ENCODE measurements at places on chromosomes 16 and 17.

DNA sequence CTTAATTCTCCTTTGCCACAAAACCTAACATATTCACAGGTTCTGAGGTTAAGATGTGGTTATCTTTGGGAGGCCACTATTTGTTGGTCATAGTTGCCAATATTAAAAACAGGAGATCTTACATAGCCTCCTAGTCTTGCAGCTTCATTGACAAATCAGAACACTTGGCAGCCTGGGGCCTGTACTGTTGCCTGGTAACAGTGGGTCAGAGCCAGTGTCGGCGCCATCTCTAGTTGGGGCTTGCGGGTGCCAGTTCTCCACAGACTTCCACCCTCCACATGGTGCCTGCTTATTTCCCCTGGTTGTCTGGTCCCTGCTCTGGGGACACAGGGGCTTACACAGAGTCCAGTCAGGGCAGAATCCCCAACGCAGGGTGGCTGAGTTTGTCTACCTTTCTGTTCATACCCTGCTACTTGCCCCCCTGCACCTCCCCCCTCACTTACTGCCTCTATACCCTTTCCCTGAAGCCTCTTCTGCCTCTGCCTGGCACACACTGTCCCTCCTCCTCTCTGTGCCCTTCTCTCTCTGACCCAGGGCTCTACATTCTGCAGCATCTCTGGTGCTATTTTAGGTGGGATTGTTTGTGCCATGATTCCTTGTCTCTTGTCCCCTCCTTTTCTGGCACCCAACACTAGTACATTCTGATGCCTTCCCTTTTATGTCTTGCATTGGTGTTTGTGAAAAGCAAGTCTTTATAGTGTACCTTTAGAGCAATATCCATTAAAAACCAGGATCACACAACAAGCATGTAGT lies 13.4 kb downstream of the EPN2 start:
- no peak for DNase-seq

DNA sequence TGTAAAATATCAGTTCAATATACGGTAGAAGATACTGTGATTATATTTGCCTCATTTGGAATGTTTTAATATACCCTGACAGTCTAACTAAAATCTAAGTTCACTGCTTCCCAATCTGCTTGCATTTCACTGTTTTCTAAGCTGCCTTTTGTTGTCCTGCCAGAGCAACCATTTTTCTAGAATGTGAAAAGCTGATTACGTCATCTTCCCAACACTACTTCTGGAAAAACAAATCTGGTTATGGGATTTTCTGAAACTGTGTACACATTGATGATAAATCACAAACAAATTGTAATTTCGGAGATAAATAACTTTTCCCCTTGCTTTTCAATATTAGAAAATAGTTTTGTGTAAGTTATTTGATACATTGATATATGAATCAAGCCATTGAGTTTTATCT lies 1529.0 kb downstream of the CDH11 start:
- DNase-seq = no peak

DNA sequence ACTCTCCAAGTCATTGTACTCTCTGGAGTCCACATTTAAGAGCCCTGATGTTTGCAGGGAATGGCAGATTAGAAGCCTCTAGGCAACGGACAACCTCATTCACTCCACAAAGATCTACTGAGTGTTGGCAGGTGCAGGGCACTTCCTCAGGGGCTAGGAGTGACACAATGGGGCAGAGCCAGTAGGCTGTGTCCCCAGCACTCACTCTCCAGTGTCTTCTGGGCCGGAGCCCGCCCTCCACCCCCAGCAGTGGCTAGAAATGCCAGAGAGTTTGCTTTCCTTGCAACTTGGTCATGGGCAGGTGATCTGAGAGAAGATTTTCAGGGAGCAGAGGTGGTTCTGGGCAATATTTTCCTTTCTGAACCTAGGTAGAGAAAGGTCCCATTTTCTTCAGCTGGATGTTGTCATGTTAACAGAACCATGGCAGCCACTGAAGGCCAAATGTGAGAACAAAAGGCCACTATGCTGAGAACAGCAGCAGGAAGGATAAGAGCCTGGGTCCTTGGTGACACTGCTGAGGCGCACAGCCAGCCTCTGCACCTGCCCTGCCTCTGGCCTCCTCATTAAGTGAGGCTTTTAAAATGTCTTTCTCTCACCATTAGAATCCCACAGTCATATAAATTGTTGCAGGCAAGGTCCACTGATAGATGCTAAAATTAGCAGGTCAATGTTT lies 96.2 kb downstream of the USP31 start:
- DNase-seq = no peak

DNA sequence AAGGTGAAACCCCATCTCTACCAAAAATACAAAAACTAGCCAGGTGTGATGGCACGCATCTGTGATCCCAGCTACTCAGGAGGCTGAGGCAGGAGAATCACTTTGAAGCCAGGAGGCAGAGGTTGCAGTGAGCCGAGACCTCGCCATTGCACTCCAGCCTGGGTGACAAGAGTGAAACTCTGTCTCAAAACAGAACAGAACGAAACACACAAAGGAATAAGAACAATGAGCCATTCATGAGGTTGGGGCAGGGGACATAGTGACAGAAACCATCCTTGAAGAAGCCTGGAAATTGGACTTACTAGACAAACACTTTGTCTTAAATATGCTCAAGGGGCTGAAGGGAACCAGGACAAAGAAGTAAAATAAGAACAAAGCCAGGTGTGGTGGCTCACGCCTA lies 39.4 kb downstream of the WDR45B start:
- no peak for DNase-seq

DNA sequence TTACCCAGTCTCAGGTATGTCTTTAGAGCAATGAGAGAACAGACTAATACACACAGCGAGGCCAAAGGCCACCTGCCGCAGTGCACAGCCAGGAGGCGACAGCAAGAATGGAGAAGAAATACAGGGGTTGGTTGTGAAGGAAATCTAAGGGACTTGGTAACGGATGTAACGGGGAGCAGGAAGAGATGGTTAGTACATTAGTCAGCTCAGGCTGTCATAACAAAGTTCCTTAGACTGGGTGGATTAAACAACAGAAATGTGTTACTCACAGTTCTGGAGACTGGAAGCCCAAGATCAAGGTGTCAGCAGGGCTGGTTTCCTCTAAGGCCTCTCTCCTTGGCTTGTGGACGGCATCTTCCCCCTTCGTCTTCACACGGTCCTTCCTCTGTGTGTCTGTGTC lies 47.1 kb downstream of the TVP23C start:
- DNase-seq = no peak

DNA sequence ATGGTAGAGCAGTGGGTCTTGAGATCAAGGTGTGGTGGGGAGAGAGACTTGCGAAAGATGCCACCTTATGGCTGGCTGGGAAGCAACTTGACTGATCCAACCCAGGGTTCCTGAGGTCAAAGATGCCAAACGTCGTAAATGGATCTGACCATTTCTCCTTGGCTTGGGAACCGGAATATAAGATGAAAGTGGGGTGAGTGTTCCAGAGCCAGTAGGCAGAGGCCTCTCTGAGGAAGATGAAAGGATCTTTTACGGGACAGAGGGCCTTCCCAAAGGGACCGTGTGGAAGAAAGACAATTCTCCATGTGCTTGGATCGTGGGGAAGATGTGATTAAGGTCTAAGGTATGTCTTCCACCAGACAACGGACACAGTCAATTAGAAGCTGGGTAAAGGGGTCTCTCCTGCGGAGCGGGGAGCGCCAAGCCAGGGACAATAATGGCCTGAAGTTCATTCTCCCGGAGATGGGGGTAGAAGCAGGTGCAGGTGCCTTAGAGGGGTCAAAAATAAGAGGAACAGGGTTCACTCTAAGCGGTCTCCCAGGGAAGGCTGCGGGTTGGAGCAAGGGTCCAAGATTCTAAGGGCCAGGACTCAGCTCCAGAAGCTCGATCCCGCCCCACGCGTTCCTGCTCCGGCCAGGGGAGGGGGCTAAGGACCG lies 800 bp downstream of the FXR2 start:
- DNase-seq = peak; percentile 48

DNA sequence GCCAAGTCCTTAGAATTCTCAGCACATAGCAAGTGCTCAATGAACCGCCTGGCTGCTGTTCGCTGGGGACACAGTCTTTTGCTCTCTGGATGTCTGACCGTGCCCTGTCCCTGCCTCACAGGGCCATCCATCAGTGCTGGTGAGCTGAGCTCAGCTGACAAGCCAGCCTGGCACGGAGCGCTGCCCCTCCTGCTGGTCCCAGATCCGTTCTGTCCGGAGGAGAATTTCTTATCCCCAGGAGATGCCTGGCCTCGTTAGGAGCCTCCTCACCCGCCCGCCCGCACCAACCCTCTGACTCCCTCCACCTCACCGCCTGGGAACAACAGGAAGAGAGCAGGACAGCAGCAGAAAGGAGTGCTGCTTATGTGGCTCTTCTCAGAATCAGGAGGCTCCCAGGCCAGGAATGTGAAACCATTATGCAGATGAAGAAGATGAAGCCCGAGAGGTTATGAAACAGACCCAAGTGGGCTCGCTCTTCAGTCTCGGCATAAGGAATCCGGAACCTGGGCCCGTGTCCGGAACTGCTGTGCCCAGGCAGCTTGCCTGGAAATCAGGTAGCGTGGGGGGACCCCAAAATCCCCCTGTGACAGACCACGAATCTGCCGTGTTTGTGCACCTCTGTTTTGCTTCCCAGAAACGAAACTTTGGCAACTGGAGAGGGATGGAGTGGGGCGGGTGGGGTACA lies 28.8 kb upstream of the RMI2 start:
- no peak for DNase-seq
